Esophagus squamous epithelium (tissue), 5 donors: ENCODE measurements at places on chromosomes 6 and 20. TPM values are rescaled to one million over a fixed set of nuclear protein-coding genes. Genes with fewer than 3 reads are reported as not detected.

GRCh38 chr6:21228411-21228810 is 365.1 kb upstream of the SOX4 start:
- no peak for DNase-seq

DNA sequence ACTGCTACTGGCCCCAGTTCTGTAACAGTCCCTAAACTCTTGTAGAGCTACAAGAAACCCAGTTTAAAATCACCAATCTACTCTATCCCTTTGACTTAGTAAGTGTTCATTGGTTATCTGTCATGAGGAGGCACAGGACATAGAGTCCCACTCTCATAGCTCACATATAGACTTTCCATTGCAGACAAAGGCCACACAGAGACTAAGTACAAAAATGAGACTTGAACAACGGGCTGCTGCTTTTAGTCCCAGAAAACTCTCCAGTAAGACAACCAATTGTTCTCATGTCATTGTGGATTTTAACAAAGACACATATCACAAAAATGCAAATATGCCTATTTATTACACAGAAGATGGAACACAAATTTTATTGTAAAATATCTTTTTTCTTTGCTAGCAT is 197.4 kb downstream of the PTPRK start:
- no peak for DNase-seq

DNA sequence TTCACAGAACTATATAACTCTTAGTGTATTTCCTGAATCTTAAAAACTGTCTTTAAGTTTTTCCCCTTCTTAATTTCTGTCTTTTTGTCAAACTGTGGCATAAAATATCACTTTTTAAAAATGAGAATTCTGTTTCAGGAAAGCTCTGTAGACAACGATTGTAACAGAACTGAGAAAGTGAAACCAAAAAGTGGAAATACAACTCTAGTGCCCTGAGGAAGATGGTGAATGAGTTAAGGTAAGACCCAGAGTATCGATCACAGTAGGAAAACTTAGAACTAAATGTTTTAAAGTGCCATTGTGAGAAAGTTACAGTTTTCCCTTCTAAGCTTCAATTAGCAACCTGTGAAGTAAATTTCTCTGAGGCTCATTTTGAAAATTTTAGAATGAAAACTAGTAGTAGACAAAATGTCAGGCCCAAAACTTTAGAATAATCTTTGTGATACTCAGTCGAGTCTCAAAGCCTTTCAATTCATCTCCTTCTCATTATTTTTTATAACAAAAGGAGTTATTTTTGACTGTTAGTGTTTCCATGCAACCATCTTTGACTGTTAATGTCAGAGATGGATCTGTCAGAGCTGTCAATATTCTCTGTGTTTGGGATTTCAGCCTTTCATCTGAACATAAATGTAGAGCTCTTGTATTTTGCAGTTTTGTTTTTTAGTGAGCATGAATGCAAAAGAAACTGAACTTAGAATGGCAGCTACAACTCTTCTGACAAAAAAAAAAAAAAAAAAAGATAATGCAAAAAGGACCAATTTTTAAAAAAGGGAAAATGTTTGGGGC is 19.0 kb upstream of the TRDN start:
- DNase-seq = no peak

GRCh38 chr6:21459641-21460040 is 133.9 kb upstream of the SOX4 start:
- DNase-seq = no peak

- DNase-seq = no peak
Measured at GRCh38 chr20:24815196-24815815, 133.8 kb upstream of the CST7 start.

- no peak for DNase-seq
Measured at GRCh38 chr6:138528137-138528536, 28.8 kb upstream of the NHSL1 start.

- DNase-seq = no peak
Measured at GRCh38 chr6:108947114-108947854, 99.1 kb downstream of the ARMC2 start.

GRCh38 chr6:92559003-92559402 is 860.4 kb downstream of the EPHA7 start:
- DNase-seq = no peak

DNA sequence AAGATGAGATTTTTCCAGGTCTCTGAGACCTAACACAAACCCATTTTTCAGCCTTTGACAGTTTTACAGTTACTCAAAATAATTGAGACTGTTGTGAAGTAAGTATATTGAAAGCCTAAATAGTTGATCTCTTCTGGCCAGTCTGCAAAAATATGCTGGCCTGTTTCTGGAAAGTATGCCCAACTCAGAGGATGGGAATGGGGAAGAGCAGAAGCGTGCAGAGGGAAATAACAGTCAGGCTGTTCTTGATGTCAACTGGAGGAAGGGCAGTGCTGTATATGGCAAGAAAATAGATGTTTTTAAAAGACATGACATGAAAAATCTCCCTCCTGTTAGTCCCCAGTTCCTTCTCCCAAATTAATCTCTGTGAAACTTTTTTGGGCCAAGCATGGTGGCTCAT is 3.8 kb downstream of the GID8 start:
- DNase-seq = no peak

DNA sequence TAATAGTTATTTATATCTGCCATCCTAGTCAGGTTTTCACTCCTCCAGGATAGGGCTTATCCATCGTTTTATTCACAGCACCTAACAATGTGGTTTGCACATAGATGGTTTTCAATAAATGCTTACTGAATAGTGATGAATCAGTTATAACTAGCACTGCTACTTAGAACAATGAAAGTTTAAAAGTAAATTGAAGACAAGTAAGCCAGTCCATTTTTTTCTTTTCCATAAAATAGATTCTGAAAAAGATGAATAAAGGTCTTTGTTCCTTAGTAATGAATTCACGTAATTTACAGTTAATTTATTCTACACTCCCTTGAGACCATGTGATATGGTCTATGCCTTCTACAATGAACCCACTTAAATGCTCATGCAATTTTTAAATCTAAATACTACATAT is 212.5 kb downstream of the RNGTT start:
- DNase-seq = no peak

GRCh38 chr20:52191916-52192718 is 538 bp upstream of the ZFP64 start:
- DNase-seq = no peak

DNA sequence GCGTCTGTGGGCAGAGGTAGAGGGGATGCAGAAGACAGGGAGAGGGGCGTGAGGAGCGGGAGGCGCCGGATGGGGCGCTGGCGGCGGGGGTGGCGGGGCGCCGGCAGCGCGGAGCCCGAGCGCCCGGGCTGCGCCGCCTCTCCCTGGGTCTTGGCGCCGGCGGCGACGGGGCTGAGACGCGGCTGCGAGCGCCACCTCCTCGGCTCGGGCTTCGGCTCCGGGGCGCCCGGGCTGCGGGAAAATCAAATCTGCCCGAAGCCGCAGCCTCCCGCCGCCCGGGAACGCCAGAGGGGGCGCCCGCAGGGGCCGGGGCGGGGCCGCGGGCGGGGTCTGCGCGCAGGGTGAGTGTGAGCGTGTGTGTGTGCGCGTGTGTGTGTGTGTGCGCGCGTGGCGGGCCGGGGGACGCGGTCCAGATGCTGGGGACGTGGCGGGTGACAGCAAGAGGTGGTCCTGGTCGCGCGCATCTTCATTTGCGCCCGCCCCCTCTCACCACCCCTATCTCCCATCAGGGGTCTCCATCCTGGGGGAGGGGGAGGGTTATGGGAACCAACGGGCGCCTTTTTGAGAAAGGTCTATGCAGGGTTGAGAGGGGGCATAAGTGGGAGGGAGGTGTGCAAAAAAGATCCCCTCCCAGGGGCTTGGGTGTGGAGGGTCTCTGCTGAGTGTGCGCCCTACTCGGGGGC is 646 bp upstream of the CPNE5 start:
- DNase-seq = no peak

- DNase-seq = no peak
Measured at GRCh38 chr6:13710552-13711323, 897 bp downstream of the RANBP9 start.

DNA sequence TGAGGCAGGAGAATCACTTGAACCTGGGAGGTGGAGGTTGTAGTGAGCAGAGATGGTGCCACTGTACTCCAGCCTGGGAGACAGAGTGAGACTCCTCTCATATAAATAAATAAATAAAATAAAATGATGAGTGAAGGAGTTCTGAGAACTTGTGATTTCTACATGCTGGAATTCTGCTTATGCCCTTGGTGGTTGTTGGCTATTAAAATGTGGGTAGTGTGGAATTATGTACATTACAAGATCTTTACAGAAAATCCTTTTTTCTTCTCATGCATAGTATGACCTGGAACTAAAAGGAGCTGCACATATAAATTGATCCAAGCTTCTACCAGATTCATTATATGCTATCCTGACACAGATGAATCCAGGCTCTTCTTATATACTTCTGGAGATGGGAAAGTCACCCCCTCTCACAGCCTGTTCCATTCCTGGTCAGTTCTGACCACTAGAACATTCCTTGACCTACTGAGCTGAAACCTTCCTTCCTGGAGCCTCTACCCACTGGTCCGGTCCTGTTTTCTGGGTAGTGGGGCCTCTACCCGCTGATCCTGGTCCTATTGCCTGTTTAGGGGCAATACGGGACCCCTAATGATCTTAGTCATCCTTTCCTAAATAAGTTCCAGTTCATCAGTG is 37.7 kb upstream of the TAF8 start:
- DNase-seq = no peak

GRCh38 chr20:40050596-40050995 is 638.4 kb downstream of the MAFB start:
- DNase-seq = no peak

DNA sequence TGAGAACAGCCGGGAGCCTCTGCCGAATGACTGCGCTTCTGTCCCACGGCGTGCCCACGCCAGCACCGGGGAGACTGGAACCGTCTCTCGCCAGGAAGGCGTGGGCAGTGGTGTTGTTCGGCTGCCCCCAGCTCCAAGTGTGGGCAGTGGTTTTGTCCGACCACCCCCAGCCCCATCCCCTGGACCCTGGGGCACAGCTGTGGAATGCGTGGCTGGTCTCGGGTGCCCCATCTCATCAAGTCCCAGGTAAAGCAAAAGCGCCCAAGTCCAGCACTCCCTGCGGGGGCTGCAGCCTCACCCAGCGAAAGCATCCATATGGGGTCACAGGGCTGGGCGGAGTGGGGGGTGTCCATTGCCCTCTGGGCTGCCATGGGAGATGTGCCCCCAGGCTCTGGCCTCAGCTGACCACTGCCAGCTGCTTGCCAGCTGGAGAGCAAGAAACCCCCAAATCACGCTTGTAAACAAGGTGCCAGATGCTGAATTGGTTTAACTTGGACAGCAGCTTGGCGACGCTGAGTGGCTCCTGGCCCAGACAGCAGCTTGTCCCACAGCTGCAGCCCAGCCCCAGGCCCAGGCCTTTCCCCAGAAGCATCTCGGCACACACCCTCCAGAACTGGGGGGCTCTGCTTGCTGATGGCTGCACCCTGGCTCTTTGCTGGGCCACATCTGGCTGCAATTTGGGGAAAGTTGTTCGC is 4.5 kb downstream of the CABLES2 start:
- DNase-seq = no peak

DNA sequence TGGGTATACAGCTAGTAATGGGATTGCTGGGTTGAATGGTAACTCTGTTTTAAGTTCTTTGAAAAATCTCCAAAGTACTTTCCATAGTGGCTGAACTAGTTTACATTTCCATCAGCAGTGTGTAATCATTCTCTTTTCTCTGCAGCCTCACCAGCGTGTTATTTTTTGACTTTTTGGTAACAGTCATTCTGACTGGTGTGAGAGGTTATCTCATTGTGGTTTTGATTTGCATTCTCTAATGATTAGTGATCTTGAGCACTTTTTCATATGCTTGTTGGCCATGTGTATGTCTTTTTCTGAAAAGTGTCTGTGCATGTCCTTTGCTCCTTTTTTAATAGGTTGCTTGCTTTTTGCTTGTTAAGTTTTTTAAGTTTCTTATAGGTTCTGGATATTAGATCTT is 194.2 kb upstream of the PHACTR1 start:
- DNase-seq = no peak

- DNase-seq = no peak
Measured at GRCh38 chr6:104134876-104135275, 724.8 kb downstream of the HACE1 start.

FAM83C gene
- 29.5 TPM for total RNA-seq

CCR6 gene
- 0.23 TPM for total RNA-seq
